Stimulated activated CD8-positive, alpha-beta memory T cell treated with anti-CD3 and anti-CD28 coated beads, Interleukin-15, amount 100 ng/mL, for 24 hours (primary cell): ENCODE measurements at places on chromosomes 1 and 21.

- DNase-seq: no peak
These were observed 96.5 kb downstream of the KIF14 start for GRCh38 chr1:200524092-200524491.

GRCh38 chr1:182863940-182864339 is 24.8 kb downstream of the DHX9 start:
- DNase-seq: no peak

DNA sequence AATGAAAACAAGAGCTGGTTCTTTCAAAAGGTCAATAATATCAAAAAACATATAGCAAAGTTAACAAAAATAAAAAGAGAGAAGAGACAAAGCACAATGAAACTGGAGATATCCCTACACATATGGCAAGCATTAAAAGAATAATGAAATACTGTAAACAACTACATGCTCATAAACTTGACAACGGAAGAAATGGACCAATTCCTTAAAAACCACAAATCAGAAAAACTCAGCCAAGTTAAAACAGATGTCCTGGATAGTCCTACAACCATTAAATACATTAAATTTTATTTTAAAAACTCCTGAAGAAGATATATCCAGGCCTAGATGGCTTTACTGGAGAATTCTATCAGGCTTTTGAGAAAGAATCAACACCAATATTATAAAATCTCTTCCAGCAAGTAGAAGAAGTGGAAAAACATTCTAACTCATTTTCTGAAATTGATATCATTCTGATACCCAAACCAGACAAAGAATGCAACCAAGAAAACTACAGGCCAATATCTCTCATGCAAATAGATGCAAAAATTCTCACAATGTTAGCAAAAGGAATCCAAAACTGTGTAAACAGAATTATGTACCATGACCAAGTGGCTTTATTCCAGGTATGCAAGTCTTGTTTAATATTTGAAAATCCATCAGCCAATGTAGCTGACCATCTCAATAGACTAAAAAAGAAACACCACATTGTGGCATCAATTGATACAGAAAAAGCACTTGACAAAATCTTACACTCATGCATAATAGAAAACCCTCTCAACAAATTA is 56.1 kb upstream of the LRRC7 start:
- DNase-seq: no peak

GRCh38 chr1:97042551-97042950 is 321.0 kb downstream of the PTBP2 start:
- no peak for DNase-seq

DNA sequence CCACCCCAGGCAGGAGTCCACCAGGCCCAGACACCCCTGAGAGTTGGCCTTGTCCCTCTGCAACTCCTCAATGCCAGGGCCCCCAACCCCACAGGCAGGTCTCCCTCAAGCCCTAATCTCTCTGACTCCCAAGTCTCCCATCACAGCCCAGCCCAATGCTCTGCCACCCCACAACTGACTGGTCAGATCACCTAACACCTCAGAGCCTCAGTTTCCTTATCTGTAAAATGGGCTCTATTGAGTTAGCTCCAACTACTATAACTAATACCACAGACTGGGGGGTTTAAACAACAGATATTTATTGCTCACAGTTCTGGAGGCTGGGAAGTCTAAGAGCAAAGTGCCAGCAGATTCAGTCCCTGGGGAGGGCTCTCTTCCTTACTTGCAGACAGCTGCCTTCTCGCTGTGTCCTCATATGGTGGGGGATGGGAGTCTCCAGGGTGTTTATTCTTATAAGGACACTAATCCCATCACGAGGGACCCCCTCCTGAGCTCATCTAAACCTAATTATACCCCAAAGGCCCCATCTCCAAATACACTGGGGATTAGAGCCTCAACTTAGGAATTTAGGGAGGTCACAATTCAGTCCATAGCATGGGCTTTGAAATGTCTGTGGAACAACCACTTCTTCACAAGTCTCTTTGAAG is 34.9 kb upstream of the ZC3H12A start:
- no peak for DNase-seq

DNA sequence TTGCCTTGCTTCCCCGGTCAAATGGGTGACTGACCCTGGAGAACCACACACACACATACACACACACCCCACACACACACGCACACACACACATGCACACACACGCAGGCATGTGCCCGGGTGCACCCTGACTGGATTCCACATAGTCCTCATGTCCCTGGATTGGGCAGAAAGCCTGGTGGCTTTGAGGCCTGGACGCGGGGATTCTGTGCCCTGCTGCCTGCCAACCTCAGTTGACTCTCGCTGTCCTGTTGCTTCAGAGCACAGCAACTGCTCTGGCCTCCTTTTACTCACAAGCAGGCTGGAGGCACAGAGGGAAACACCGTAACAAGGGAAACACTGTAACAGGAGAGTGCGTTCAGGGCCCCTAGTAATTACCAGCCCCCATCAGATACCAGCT is 6.4 kb downstream of the RORC start:
- no peak for DNase-seq

GRCh38 chr1:201275253-201275666 is 8.0 kb upstream of the PKP1 start:
- no peak for DNase-seq

DNA sequence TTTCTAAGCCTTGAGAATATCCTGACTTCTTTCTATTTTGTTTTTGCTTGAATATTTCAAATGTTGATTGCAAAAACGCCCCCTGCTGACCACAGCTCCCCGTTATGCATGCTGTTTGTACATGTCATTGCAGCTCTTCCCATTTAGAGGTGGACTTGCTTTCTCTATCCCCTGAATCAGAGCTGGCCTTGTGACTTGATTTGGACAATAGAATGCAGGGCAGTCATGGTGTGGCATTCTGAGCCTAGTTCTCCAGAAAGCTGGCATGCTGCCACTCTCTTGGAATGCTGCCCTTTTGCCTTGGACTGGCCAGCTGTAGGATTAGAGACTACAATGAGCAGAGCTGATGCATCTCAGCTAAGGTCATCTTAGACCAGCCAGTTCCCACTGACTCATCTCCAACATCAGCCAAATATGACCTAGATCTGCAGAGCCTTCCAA is 1561.5 kb downstream of the MRPL39 start:
- no peak for DNase-seq

- DNase-seq: no peak
These were observed 14.0 kb upstream of the WASF2 start for GRCh38 chr1:27503844-27504587.

DNA sequence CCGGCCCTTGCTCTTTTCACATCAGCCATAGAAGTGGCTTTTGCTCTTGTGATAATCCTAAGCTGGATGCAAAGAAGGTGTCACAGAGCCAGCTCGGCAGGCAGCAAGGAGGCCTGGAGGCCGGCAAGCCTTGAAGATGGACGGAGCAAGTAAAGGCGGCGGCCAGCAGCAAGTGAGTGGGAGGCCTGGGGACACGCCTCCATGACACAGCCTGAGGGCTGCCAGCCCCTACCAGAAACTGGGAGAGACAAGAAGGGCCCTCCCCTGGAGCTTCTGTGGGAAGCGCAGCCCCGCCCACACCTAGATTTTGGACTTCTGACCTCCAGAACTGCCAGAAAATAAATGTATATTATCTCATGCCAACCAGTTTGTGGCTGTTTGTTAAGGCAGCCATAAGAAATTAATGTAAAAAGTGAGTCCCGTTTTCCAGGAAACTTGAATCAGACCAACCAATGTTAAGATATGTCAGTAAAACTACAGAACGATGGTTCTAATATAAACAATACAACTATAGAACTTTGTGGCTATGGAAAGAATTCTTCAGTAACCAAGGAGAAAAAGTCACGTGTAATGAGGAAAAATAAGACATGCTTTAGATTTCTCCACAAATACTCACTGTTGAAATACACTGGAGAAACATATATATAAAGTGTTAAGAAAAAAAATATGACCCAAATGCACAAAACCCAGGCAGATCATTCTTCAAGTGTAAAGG is 49.9 kb downstream of the BACE2 start:
- DNase-seq: no peak
